PC-9 (cell line): ENCODE measurements at places on chromosomes 1 and 21. TPM values are rescaled to one million over a fixed set of nuclear protein-coding genes. Genes with fewer than 3 reads are reported as not detected.

- DNase-seq, result no peak
Measured at GRCh38 chr1:47211796-47212269, 20.2 kb downstream of the TAL1 start.

GRCh38 chr21:34018910-34019309 lies 54.5 kb upstream of the MRPS6 start:
- no peak for DNase-seq

AMY1B gene
- not detected in 2 replicates for total RNA-seq

GRCh38 chr1:78069784-78070183 lies 24.0 kb downstream of the GIPC2 start:
- DNase-seq, result no peak

DNA sequence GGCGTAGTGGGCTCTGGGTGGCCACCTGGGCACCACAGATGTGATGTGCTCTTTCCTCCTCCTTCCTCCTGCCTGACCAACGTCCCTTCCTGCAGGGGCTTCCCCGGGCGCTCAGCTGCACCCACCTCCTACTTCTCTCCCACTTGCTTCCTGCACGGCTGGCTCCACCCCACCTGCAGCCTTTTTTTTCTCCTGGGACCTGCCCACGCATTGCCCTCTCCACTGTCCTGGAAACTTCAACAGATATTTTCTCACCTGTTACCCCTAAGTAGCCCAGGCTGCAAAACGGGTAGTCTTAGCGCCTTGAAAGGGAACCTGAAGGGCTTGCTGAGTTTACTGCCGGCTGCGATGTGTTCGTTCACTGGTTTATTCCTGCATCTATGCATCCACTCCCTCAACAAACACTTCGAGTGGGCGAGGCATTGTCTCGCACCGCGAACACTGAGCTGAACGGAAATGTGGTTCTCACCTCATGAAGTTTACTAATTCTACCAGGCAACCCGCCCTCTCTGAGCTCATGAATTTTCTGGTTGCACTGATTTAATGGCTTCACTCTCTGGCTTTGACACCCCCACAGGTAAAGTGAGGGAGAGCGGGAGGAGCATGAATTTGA lies 23.6 kb downstream of the ZBTB18 start:
- DNase-seq, result no peak

SRGAP2B gene
- 57.2 and 69.1 TPM in 2 replicates for total RNA-seq

- DNase-seq, result no peak
Measured at GRCh38 chr1:97017895-97018294, 296.3 kb downstream of the PTBP2 start.

DAB1 gene
- not detected in 2 replicates for total RNA-seq

DNA sequence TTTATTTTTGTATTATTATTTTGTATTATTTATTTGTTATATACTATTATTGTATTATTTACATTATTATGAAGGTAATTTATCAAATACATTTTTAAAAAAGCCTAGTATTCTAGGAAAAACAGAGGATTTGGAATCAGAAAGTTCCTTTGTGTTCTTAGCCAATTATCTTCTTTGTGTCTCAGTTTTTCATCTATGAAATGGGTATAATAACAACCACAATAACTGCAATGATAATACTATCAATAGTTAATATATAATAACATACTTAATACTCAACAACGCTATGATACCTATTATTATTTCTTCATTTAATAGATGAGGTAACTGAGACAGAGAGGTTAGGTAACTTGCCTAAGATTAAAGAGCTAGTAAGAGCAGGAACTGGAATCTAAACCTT lies 80.4 kb upstream of the GNG4 start:
- no peak for DNase-seq

SHISA4 gene
- total RNA-seq, result 22.4 and 28.6 TPM in 2 replicates

- DNase-seq, result no peak
Measured at GRCh38 chr21:17371450-17371849, 141.4 kb upstream of the CXADR start.

PLA2G2F gene
- total RNA-seq, result 0.20 TPM in 1 of 2 replicates, not detected in the other

- DNase-seq, result no peak
Measured at GRCh38 chr1:15592285-15592684, 7.4 kb upstream of the AGMAT start.

- DNase-seq, result no peak
Measured at GRCh38 chr1:245105815-245106410, 48.9 kb upstream of the KIF26B start.

DNA sequence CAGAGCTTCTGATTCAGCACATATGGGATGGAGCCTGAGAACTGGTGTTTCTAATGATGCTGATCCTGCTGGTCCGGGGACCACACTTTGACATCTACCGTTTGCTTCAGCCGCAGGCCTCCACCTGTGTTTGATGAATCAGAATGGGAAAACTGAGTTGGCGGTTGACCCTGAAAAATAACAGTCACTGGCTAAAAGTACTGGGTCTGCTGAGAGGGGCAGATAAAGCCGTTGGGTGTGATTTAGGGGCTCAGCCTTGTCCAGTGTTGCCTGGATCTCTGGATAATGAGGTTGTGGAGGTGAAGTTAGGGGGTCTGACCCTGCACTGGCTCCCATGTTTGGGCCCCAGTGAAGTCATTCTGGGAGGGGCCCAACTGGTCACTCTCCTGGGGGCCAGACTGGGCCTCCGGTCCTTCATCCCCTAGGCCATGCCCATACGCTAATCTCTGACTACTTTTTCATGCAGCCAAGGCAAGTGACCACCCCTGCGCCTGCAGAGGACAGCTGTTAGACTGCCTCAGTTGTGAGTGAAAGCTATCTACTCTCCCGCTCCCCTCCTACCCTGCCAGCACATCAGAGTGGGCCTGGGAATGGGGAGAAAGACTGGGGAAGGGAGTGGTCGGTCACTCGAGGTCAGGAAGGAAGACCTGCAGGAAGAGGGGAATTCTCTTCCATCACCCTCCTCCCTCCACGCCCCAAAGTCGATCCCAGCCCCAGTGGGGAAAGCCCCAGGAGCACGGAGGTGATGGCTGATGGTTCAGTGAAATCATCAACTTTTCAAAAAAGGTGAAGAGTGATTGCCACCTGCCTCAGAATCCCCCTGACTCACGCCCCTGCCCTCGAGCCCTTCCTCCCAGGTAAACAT lies 27.7 kb downstream of the VASH2 start:
- no peak for DNase-seq

GRCh38 chr1:217211486-217211885 lies 419.4 kb downstream of the GPATCH2 start:
- no peak for DNase-seq

RIMS3 gene
- total RNA-seq, result 12.9 and 14.0 TPM in 2 replicates

CRP gene
- not detected in 2 replicates for total RNA-seq

DNA sequence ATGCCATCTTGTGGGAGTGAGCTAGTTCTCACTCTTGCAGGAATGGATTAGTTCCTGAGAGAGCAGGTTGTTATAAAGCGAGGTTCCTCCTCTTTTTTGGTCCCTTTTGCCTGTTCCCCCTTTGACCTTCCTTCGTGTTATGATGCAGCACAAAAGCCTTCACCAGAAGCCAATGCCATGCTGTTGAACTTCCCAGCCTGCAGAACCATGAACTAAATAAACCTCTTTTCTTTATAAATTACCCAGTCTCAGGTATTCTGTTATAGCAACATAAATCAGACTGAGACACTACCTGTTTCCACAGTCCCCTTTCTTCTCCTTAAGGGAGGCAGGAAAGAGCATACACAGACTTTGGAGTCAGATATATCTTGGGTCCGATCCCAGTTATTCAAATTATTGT lies 25.6 kb downstream of the DISP3 start:
- no peak for DNase-seq

DNA sequence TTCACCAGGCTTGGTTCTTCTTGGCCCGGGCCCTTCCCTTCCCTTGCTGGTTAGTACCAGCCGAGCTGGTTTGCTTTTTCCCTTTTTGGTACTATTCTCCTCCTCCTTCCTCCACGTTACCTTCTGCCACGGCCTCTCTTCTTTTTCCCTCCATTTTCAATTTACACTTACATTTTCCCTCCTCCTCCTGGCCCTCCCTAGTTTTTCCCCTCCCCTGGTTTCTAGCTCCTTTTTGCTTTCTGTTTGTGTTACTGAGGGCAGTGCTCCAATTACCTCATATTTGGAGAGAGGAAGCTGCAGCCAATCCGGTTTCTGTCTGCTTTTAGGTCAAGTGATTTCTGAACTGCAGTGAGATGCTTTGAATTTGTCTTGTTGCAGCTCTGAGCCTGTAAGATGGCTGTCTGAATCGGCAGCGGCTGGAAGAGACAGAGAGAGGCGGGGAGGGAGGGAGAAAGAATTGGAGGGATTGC lies 63.7 kb downstream of the MACF1 start:
- DNase-seq, result no peak

DNA sequence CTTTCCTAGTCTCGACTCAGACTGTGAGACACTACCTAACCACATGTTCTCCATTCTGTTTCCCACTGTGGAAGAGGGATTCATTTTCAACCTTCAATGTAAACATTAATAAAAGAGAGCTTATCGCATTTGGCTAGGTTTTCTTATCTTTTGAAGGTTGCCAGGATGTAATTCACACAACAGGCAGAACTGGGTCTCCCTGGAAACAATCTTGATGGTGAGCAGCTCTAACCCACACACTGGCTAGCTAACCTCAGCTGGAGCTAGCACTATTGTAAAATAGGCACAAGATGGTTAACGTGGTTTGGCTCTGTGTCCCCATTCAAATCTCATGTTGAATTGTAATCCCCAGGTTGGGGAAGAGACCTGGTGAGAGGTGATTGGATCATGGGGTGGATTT lies 75.1 kb downstream of the ZSCAN20 start:
- DNase-seq, result no peak

DNA sequence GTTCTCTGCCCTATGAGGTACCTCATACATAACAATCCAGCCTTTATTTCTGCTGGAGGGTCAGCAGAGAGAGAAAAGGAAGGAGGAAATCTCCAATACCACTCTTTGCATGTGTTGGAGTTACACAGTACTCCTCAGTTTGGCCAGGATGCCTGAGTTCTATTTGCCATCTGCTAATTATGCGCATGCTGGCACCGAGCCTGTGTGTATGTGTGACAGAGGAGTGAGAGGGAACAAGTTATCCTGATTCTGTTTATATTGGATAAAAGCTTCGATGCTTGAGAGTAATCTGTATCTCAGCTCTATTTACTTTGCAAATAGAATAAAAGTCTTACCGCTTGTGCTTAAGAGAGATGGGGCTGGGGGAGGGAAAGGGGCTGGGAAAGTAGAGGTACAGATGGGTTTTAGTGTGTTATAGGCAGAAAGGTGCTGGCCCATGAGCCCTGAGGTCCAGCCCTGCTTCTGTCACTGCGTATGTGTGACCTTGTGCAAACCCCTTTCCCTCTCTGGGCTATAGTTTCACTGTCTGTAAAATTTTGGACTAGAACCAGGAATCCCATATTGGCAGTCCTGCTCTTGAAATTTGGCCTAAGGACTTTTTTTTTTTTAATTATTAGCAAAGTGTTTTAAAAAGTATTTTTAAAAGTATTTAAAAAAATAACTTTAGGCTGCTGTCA lies 54.5 kb upstream of the PLXNA2 start:
- no peak for DNase-seq

GJC2 gene
- 2.1 and 3.4 TPM in 2 replicates for total RNA-seq

C1orf53 gene
- 6.0 and 9.5 TPM in 2 replicates for total RNA-seq

DNA sequence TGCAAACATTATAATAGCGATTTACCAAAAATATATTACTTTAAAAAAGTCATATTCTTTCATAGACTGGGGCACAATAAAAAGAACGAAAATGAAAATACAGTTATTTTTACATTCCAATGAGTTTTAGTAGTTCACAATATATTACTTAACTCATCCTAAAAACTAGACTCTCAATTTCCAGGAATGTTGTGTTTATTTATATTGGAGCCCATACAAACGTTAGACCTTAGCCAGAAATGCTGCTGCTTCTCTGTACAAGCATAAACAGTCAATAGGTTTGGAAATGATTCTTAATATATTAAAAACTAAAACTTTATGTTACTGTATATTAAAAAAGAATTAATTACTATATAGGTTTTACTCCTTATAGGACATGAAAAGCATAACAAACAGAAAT lies 302.3 kb downstream of the BRINP3 start:
- no peak for DNase-seq

DNA sequence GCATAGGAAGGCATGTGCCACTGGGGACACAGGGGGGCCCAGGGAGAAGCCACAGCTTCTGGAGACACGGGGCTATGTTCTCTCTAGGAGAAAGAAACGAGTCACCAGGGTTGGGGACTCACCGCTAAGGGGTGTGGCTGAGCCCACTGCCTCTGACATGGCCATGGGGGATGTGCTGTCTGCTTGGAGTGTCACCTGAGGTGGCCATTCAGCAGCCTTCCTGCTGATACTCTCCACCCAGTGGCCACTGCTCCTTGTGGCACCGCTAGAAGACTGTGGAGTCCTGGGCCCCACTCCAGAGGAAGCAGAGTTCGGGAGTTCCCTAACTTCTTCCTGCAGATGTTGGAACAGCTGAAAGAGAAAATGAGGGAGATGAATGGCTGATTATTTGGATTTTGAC lies 91.2 kb upstream of the SLC45A1 start:
- no peak for DNase-seq

GRCh38 chr1:182842265-182842664 lies 3.1 kb downstream of the DHX9 start:
- no peak for DNase-seq

PGBD5 gene
- not detected in 2 replicates for total RNA-seq

DNA sequence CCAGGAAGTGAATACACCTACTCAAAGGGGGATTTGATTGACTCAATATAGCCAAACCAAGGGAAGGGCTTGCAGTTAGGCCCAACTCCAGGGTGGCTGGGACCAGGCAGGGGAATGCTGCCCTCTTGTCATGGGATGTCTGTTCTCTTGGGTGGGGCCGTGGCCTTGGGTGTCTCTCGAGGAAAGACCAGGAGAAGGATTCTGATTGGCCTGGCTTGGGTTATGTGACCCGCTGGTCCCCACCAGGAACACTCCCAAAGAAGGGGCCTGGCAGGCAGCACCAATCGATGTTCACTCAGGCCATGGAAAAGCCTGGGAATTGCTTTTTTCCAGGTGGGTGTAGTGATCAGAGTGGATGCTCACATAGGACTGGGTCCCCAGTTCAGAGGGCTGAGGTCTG lies 10.1 kb upstream of the ZNF362 start:
- DNase-seq, result no peak

GRCh38 chr1:59432531-59433439 lies 135.9 kb downstream of the FGGY start:
- DNase-seq, result no peak

DNA sequence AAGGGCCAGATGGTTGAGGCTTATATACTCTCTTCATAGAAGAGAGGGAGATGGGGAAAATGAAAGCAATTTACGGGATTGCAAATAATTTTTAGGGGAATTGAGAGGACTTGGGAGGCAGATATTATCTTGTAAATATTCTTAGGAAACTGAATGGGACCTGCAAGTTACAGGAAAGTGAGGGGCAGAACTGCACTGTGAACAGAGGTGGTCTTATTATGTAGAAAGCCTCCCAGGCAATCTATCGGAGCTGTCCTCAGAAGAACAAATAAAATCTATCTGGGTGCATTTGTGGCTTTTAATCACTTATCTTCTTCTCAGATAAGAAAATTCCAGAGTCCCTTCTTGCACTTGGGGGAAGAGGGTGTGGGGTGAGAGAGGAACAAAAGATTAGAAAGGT lies 223.5 kb downstream of the RHOU start:
- DNase-seq, result no peak

GRCh38 chr1:40976952-40977690 lies 2.4 kb upstream of the CTPS1 start:
- no peak for DNase-seq
